Head of caudate nucleus (tissue), 42 donors: ENCODE measurements at places on chromosomes 4 and X.

- DNase-seq, result no peak
Measured at GRCh38 chrX:138057883-138058282, 492.0 kb downstream of the ZIC3 start.

DNA sequence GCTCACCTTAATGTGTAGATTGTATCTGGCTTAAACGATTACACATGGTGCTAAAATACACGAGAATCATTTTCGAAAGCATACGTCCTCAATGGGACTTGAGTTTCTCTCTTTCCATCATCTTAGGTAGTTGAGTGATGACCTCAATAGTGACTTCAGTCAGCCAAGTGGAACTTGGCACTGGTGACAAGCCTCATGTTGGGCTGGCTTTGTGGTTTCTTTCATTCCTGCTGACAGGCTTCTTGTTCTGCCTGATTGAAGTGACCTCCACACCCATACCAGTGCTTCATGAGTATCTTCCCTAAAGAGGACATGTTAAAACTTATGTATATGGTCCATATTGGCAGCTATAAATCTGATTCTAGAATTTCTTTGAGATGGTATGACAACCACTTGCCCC, 159.1 kb upstream of the WDR1 start:
- DNase-seq, result no peak

DNA sequence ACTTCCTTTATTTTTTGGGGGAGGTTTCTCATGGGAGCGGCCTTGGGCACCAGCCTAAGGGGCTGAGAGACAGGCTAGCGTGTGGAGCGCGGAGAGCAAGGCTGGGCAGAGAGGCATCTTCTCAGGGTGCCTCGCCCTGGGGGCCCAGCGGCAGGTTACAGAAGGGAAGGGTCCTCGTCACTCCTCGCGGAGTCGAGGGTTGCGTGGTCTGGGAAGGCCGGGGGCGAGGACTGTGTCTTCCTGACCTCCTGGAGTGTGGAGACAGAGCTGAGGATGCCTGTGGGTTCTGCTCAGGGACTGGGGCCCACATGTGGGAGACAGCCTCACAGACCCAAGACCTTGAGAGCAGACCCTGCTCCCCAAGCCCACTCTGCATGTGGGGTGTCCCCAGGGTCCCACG, 79.6 kb upstream of the LRPAP1 start:
- no peak for DNase-seq

DNA sequence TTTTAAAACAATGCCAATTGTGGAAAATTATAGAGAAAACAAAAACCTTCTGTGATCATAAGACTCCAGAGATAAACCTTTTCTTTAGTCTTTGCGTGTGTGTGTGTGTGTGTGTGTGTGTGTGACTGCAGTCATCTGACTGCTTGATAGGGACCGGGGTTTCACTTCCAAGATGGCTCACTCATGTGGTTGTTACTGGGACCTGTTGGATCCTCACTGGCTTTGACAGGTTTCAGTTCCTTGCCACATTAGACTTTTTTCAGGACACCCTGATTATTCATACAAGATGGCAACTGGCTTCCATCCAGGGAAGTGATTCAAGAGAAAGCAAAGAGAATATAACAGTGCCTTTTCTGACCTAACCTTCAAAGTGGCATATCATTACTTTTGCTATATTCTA, 21.9 kb upstream of the MAD2L1 start:
- DNase-seq, result no peak

DNA sequence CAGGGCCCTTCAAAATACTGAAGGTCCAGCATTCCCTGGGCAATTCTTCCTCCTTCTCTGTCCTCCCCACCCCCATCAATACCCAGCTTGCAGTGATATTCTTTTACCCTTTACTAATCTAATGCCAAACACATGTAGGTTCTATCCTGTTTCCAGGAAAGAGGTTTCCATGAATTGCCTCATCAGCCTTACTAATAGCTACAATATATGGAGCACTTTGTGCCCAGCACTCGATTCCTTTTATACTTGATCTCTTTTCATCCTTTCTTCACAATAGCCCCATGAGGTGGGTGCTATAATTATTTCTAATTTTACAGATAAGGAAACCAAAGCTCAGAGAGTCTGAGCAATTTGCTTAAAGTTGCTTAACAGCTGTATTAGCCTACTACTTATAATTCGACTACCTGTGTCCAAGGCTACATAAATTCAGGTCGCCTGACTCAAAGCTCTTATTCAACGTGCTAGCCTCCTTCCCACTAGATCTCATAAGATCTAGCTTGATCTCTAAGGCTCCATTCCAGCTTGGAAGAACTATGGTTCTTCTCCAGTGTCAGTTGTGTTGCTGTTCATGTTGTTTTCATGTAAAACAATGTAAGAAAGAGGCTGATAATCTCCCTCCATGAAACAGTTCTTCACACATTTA, 229.6 kb upstream of the PGRMC2 start:
- DNase-seq, result no peak

DNA sequence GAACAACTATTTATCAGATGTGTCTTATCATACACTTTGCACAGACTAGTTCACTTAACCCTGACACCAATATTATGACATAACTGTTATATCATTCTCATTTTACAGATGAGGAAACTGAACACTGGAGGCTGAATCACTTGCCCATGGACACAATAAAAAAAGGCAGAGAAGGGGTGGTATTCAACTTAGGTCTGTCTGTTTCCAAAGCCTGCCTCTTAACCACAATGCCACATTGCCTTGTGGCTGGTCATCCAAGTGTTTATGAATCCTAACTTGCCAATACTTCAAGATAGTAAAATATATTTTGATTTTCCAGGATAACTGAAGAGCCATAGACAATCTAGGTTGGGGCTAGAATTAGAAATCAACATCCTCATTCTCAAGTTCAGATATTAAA, 327.8 kb downstream of the NR3C2 start:
- no peak for DNase-seq

GRCh38 chrX:150182161-150182560, 181.0 kb upstream of the MAMLD1 start:
- no peak for DNase-seq

DNA sequence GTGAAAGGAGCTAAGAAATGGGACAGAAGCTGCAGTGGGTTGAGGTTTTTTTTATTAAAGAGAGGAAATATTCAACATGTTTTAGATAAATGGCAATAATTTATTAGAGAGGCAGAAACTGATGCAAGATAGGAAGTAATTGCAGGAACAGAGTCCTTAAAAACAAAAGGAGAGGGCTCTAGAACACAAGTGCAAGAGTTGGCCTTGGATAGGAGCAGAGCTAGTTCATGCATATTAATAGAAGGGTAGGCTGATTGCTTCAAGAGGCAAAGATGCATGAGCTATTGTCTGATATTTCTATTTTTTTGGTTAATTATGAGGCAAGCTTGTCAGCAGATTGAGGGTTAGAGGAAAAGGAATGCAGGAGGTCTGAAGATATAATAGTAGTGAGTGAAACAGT, 91.0 kb upstream of the GPRIN3 start:
- DNase-seq, result no peak

DNA sequence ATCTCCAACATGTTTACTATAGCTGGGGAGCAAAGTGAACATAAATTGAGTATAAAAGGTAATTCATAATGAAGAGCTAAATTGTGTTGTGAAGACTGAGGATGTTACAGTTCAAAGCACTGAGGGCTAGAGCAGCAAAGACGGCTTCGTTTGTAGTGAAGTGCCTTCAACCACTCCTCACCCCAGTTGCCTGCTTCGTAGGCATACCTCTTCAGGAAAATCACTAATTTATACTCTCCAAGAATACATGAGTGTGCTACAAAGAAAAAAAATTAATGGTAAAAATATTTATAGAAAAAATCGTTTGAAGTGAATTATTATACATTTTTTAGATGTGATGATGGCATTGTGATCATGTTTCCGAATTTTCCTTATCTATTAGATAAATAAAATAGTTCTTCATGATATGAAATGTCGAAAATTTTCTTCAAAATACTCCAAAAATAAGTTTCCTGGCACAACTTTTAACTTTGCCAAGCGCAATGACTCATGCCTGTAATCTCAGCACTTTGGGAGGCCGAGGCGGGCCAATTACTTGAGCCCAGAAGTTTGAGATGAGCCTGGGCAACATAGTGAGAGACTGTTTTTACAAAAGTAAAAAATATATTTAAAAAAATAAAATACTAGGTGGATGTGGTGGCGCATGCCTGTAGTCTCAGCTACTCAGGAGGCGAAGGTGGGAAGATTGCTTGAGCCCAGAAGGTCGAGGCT, 41.6 kb downstream of the ZFP42 start:
- no peak for DNase-seq

DNA sequence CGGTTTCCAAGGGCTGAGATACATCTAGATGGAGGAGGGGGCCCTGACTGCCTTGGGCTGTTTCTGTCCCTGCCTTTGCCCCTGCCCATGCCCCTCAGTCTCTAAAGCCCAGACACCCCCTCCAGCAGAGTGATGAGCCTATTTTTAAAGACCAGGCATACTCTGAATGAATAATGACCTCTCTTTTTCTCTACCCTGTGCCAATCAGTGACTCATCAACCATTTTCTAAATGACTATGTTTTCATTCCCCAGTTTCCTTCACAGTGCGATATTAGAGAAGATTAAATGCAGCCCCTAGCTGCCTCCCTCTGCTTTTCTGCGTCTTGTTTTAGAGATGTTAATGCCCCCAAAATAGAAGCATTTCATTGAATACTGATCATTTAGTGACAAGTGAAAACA, 15.5 kb upstream of the NHS start:
- DNase-seq, result no peak

GRCh38 chr4:150960818-150961217, 54.3 kb downstream of the LRBA start:
- no peak for DNase-seq

- no peak for DNase-seq
Measured at GRCh38 chr4:2833671-2834000, 10.0 kb upstream of the ADD1 start.

DNA sequence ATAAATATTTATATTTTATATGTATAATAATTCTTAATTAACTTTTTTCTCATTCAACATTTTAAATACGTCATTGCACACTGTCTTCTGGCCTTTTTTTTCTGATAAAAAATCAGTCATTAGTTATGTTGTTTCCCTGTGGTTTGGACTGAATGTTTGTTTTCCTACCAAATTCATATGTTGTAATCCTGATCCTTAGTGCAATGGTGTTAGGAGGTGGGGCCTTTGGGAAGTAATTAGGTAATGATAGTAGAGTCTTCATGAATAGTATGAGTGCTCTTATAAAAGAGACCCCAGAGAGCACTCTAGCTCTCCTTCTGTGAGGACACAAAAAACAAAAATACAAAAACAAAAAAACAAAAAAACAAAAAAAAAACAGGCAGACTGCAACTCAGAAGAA, 117.2 kb downstream of the GASK1B start:
- no peak for DNase-seq
